ENCODE measurements at places on chromosomes 5 and 9. TPM values are rescaled to one million over a fixed set of nuclear protein-coding genes. Genes with fewer than 3 reads are reported as not detected.

Gene PCDHB13
- 1.9 TPM for total RNA-seq

Gene EGFLAM
- 3.5 TPM for total RNA-seq

Gene HAVCR2
- 1.6 TPM for total RNA-seq

- DNase-seq, result no peak
Observed at GRCh38 chr9:95610006-95610785, 93.4 kb upstream of the PTCH1 start.

- no peak for DNase-seq
Observed at GRCh38 chr5:156008844-156009243, 318.1 kb upstream of the SGCD start.

Measured in kidney epithelial cell (primary cell).